ENCODE measurements at places on chromosomes 6 and 20.

DNA sequence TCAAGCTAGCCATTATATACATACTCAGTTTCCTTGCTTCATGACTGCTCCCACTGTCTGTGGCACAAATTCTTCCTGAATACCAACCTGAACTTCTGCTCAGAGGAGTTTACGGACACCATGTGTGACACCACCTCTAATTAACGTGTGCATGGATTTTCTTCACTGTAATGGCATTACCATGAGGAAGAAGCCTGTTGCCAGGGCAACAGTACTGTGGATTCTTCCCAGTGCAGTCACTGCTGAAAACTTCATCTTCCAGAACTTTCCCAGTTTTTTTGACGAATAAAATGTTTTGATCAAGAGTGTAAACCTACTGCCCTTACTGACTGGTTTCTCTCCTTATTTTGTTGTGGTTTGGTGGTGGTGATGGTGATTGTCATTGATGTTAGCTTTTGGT is 444.3 kb upstream of the NRSN1 start:
- DNase-seq, result no peak

- no peak for DNase-seq
These were observed 37.1 kb downstream of the TNFAIP3 start for GRCh38 chr6:137903933-137904821.

DNA sequence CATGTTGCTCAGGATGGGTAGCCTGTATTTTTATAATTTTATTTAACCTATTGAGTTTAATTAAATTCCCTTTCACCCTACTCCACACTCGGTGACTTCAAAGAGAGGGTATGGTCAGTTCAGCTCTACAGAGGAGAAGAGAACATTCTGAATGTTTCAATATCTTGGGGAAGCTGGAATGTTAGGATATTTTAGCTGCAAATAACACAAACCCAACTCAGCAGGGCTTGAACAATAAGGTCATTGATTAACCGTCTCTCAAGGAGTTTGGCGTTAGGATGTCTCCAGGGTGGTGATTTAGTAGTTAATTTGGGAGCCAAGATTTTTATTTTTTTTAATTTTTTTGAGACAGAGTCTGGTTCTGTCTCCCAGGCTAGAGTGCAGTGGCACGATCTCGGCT is 143.6 kb upstream of the SALL4 start:
- no peak for DNase-seq

DNA sequence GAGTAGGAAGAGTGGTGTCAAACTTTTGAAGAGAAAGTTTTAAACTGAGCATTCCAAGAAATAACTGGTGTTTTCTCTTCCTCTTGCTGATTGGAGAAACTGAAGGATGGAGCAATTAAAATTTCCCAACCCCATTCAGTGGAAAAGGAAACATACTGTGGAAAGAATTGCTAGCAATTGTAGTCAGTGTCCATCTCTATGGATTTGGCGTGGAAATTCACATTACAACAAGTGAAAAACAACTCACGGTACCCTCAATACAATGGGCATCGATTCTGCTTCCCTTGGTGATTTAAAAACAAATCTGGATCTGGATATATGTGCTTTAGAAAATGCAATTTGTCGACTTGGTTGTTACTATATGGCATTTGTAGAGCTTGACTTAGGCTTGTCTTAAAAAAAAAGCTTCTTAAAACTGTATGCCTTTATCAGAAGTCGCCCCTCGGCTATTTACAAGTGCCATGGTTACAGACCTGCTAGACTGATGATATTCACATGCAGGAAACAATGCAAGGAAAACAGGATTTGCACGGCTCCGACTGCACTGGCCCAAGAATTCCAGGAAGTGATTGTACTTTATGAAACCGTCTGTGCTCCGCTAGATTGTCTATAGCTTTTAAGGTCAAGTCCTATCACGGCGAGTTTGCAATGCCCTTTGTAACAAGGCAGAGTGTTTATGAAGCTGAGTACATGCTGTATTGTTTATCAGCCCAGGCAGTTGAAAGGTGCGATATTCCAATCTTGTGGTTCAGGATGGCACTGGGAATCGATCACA is 131.7 kb upstream of the PHACTR1 start:
- no peak for DNase-seq

DNA sequence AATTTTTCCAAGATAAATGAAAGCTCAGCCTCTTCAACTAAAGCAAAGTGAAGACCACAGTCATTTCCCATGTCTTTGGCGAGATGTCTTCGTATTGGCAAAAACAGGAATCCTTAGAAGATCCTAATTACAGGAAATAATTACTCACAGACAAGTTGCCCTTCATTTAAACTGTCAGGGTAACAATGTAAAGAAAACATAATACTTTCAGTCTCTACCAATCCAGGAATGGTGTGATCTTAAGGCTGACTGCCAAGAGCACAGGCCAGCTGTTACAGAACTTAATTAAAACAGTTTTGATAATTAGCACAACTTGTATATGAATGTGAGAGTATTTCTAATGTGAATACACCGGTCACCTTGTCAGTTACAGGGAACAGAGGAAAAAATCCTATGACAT is 292.2 kb downstream of the PACRG start:
- DNase-seq, result no peak

DNA sequence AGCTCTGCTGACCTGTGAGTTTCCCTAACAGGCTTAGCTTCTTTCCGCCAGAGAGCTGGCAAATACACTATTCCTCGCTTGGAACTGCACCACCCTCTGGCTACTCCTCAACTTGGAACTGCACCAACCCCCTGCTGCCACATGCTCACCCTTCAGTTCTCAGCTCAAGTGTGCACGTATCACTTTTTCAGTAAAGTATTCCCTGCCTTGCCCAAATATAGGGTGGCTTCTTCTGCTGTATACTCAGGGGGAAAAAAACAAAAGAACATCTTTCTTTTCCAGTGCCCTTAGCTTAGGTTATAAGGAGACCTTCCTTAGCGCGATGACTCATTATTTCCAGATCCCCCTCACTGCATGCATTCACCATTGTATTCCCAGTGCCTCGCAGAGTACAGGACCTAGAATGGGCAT is 21.2 kb downstream of the GNAS-AS1 start:
- DNase-seq, result no peak

GRCh38 chr6:136487759-136488425 is 62.3 kb downstream of the MAP7 start:
- DNase-seq, result no peak

All from amygdala (tissue), 56 donors.